ENCODE measurements at places on chromosomes 1 and 21.

DNA sequence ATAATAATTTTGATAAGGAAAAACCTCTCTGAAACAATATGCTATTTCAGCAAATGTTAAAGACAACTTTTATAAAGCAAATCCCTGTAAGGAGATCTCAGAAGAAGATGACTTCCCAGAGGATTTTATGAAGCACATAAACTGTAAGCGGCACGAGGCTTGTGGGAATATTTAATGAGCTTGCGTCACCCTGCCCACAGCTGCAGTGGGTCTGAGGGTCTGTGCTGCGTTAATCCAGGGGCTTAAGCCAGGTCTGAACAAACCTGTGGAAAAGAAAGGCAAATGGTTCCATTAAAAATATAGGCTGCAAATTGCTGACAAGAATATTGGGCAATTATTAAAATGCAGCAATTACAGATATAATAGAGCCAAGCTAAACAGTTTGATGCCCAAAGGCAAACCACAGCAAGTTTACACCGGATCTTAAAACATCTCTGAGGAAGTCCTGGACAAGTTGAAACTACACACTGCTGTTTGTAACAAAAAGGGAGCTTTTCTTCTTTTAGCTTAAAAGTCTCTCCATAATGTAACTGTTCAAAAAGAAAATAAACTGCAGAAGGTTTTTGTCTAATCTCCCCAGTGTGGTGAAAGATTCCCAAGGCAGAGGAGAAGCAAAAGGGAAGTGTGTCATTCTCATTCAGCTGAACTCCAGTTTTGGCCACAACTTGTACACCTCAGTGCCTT, 21.8 kb downstream of the TGFBR3 start:
- no peak for DNase-seq

- no peak for DNase-seq
These were observed 29.6 kb downstream of the FAAH start for GRCh38 chr1:46423574-46424240.

GRCh38 chr1:100443811-100444571, 91.7 kb downstream of the CDC14A start:
- DNase-seq, result no peak

GRCh38 chr1:106603616-106604015, 452.9 kb upstream of the PRMT6 start:
- no peak for DNase-seq

DNA sequence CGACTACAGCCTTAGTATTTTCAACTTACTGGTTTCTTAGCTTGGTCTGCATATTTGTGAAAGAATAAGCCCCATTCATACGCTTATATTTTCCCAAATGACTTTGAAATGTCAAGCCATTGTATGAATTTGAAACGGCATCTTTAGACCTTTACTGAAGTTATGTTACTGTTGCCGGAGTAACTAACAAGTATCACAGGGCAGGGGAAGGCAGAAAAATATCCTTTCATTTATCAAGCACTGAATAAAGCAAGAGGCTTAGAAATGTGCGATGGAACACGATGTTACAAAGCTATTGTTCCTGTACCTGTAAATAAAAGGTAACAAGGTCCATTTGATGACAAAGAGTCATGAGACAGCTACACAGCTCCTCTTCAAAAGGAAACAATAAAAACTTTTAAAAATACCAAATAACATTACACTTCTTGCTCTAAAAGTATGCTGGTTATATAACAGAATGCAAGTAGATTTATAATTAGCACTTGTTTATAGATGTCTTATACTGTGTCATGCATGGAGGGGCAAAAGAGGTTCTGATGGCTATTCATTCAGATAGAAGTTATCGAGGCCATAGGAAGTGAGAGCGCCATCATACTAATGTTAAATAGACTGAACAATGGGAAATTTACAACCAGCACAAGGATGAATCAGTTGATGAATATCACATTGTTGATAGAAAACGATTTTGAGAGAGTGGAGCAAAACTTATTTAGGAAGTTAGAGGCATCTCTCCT, 322.6 kb downstream of the RGS7 start:
- DNase-seq, result no peak

DNA sequence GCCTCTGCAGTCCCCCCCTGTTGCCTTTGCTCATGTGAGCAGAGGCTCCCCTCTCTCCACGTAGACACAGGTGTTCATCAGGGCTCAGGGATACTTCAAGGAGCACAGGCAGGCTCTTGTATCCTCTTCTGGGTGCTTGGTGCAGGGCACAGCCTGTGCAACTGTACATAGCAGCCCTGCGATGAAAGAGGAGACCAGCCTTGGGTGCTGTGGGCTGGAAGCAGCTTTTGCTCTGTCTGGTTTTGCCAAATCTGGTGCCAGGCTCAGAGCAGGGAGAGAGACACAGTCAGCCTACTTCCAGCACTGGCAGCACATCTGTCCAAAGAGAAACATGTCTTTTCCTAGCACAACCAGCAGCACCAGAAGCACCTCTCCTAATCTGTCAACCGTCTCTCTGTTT, 132.1 kb downstream of the ETS2 start:
- no peak for DNase-seq

- DNase-seq, result no peak
These were observed 115.1 kb upstream of the TMEM51 start for GRCh38 chr1:15038232-15039016.

GRCh38 chr1:22256213-22256512, 113.3 kb upstream of the WNT4 start:
- no peak for DNase-seq

DNA sequence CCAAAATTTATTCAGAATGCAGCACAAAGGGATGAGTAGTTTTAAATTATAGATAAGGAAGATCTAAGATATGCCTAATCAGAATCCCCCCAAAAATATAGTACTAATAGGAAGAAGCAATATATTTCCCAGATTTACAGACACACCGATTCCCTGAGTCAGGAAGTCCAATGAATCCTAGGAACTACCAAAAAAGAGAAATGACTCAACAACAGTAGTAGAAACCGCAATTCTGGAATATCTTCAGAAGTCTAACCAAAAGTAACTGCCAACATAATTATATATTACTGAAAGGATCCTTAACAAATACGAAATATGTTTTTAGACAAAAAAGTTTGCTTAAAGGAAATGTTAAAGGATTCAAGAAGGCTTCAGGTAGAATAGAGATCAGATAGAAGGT, 10.3 kb downstream of the AHCTF1 start:
- no peak for DNase-seq

DNA sequence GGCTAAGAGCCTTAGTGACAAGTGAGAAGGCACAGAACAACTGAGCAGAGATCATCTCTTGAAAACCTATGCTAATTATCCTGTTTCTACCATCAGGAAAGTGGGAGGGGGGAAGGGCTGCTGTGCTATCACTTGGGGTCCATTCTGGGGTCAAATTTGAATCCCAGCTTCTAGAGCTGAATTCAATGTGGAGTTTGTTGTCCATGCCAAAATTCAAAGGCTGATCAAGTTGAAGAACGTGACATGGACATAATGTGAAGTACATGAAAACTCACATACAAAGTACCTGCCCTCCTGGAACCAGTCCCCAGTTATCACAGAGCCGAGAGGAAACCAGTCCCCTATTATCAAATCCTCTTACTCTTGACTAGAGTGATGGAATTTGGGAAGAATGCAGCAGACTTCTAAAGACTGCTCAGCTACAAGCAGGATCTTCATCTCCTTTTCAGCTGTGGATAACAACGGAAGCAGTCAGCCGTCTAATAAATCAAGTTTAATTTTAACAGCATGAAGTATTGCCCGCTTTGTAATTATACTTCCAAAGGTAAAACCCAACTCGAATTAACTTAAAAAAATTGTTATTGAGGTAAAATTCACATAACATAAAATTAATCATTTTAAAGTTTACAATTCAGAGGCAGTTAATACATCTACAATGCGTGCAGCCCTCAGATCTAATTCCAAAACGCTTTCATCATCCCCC, 78.3 kb downstream of the SLC45A1 start:
- DNase-seq, result no peak

GRCh38 chr1:66445492-66446181, 88.3 kb upstream of the SGIP1 start:
- DNase-seq, result no peak

All from hematopoietic multipotent progenitor cell treated with erythropoietin and hydrocortisone succinate and interleukin-3 and kit ligand, for 17 days (in vitro differentiated cells).